Stimulated activated CD8-positive, alpha-beta memory T cell treated with anti-CD3 and anti-CD28 coated beads, Interleukin-4, amount 100 ng/mL, for 1 hour (primary cell): ENCODE measurements at places on chromosomes 6 and 20.

DNA sequence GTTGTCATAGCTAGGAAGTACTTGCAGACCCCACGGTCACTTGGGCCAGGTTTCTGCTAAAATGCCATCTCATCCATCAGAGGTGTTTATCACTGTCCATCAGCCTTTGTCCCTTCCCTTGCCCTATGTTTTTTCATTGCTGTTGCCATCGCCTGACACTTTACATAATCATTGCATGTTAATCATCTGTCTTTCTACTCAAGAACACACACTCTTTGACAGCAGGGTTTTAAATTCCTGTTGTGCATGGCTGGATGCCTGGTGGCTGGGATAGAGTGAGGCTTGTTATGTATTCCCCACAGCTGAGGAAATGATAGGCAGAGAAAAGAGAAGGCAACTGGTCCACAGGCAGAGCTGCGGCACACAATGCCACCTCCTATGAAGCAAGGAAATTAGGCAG lies 11.7 kb upstream of the C6orf118 start:
- no peak for DNase-seq

GRCh38 chr6:140051521-140052512 lies 677.4 kb upstream of the CITED2 start:
- DNase-seq: no peak

DNA sequence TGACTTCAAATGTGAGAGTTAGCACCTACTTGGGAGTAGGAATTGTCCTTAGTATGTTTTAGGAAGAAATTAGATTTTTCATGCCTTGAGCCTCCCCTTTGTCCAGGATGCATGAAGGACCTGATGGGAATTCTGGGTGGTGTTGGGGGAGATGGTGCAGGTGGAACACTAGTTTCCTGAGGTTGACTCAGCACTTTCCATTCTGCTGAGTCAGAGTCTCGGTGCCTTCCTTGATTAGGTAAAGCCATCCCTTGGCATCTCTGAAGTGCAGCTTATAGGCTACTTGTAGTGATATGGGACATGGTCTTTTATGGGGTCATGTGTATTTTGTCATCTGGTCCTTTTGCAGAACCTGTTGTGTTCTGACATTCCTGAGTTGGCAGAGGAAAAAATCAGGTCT lies 105.3 kb downstream of the PHACTR3 start:
- DNase-seq: no peak

GRCh38 chr6:160238761-160239751 lies 19.6 kb downstream of the SLC22A2 start:
- DNase-seq: no peak

- no peak for DNase-seq
These were observed 4.3 kb downstream of the HMGN3 start for GRCh38 chr6:79230149-79230548.

DNA sequence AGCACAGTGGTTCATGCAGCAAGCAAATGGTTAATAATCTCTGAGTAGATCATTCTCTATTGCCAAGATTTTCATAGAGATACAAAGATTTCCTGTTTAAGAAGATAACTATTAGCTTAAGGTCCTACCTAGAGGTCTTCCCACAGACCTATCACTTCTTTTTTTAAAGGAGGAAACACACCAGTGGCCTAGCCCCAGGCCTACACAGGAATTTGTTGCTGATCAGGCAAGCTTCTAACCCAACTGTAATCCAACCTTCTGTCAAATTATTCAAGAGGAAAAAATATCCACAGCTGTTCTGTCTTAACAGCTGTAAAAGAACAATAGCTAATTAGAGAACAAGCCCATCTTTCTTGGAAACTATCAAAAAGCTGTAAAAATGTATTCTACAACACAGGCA lies 332.8 kb downstream of the BTBD9 start:
- DNase-seq: no peak

DNA sequence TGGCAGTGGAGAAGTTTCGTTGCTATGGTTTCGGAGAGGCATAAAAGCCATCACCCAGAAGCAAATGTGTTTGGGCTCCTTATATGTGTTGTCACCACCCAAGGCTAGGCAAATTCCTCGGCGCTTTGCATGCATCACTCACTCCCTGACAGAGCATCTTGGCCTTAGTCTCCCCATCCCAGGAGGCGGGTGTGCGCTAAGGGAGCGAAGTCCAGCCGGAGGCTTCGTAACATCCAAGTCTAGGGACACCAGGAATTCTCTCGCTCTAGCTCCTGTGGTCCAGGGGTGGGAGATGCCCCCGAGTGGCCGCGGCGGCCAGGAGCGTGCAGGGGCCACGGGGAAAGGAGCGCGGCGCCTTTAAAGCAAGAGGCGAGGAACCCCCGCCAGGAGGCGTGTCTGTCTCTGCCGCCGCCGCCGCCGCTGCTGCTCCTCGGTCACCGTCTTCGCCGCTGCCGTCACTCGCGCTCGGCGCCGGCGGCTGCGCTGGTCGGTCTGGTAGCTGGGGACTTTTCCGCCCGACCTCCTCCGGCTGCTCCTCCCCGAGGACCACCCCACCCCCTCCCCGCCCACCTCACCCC lies at the start of gene GRIK2:
Gene GRIK2 (plus strand): TSS at position 458 of the 578 bp plus-strand sequence.
- no peak for DNase-seq

GRCh38 chr6:1139155-1139890 lies 172.6 kb upstream of the FOXQ1 start:
- no peak for DNase-seq

GRCh38 chr6:125357515-125358256 lies 55.9 kb upstream of the HDDC2 start:
- DNase-seq: no peak

DNA sequence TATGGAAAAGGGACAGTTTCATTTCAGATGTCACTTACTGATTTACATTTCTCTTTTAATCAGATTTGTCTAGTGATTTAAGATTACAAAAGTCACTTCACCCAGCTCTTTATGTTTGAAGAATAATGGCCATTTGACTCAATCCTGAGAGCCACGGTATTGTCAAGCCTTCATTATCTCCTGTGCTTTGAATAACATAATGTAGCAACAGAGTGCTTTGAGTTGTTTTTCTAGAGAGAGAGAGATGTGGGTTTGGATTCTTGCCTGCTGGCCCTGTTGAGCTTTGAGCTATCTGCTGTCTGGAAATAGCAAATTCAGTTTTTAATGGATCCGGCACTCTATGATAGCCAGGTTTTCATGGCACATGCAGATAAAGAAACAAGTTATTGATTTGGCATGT lies 478.4 kb upstream of the SOX4 start:
- no peak for DNase-seq

GRCh38 chr6:130848945-130849344 lies 21.7 kb downstream of the SMLR1 start:
- DNase-seq: no peak
